RCC 7860 (cell line): ENCODE measurements at places on chromosomes 1 and 21.
A peak's percentile ranks its signal among the peaks of the same experiment; 100 is the strongest.

DNA sequence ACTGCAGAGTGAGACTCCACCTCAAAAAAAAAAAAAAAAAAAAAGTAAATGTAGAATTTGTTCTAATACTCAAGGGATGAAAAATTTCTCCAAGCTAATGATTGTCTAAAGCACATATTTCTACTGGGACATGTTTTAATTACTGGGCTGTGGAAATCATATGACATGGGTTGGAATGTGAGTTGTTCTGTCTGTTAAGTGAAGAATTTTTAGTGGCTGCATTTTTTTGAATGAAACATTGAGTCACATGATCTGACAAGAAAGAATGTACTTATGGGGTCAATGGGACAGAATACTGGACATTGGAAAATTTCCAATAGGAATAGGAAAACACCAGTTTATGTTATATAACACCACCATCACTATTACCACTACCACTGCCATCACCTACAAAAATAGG, 123.8 kb upstream of the IVNS1ABP start:
- peak; percentile 82 for DNase-seq

DNA sequence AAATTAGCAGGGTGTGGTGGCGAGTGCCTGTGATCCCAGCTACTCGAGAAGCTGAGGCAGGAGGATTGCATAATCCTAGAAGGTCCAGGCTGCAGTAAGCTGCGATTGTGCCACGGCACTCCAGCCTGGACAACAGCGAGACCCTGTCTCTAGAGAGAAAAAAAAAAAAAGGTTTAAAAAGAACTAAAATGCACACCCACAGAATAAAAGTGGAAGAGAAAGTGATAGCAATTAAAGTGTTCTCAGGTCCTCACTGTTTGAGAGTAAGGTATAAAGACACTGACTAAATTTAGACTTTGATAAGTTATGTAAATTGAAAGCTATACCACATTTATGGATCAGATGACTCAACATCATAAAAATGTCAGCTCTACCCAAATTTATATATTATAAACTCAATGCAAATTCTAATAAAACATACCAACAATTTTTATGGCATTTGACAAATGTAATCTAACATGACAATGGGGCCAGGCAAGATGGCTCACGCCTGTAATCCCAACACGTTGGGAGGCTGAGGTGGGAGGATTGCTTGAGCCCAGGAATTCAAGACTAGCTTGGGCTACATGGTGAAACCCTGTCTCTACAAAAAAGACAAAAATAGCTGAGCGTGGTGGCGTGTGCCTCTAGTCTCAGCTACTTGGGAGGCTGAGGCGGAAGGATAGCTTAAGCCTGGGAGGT, 11.8 kb downstream of the ZBTB17 start:
- DNase-seq, result no peak

- DNase-seq, result peak; percentile 26
Measured at GRCh38 chr1:112501810-112502641, 6.7 kb upstream of the WNT2B start.

DNA sequence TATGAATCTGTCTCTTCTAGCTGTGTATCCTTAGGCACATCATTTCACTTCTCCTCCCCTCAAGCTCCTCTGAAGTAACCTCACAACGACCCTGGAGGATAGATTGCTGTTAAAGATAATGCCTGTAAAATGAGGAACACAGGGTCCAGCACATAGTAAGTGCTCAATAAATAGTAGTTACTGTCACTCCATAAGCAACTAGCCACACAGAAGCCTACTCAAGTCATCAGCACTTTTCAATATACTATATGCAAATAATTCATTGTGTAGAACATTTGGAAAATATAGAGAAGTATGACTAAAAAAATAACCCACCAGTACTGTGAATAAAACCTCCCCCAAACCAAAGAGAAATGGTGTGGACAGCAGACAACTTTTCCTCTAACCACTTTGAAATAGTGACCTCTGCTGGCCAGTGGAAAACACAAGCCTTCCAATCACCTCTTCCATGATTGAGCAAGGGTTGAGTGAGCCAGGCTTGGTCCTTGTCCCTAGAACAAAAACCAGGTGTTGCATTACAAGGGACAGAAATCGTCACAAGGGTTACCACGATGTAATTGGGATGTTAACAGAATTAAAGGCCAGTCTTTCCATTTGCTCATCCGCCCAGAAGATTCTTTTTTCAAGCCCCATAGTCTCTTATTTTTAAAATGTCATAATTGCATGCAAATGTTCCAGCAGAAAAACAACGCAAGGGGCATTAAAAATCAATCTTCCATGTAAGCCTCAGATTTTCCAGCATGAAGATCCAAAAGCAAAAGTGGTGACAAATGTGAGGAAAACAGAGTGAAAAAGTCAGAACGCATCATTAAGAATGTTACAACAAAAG, 15.7 kb upstream of the GLIS1 start:
- peak; percentile 49 for DNase-seq

- DNase-seq, result peak; percentile 76
Measured at GRCh38 chr1:231584117-231584516, 42.5 kb upstream of the DISC1 start.

DNA sequence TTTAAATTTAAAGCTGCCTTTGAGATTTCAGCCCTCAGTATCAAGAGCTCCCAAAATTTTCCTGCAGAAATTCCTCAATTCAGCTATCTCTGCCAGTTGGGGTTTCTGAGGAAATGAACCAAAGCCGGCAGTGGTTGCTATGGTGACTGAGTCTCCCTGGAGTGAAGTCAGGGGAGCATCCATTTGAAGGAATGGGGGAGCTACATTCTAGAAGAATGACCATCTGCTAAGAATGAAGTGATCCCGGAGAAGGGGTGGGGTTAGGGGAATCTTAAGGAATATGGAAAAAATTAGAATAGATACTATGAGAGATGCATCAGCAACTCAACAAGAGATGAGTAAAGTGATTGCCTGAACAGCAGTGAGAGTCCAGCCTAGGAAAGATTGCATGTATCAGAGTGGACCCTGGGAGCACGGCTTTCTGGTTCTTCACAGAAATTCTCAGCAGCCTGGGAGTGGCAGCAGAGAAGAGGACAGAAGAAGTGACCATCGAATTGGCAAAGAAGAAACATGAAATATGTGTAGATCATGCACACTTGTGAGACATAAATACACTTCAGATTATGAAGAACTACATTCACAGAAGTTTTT, 94.7 kb downstream of the CHD1L start:
- no peak for DNase-seq

DNA sequence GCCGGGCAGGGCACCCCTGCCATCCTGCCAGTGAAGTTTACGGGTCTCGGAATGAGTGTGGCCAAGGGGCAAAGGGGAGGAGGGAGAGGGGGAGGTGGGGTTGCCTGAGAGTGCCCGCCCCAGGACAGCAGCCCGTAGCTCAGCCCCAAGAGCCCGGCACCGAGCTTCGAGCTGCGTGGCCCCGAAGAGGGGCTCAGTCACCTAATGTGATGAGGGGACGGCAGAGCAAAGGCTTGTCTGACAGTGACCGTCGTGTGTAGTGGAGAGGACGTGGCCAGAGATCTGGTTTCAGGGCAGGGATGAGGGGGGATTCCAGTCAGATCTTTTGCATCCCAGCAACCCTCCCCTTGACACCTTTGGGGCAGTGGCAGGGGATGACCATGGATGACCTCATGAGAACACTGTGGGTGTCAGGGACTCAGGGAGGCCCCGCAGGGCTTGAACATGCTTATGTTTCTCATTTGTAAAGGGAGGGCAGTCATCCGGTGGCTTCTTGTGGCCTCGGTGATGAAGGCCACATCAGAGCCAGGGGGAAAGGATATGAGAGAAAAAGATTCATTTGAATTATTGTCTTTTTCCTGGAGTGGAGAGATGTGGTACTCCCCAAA, 1.1 kb upstream of the TRPM2 start:
- no peak for DNase-seq

- peak; percentile 36 for DNase-seq
Measured at GRCh38 chr1:197356723-197357533, 88.9 kb downstream of the CRB1 start.

DNA sequence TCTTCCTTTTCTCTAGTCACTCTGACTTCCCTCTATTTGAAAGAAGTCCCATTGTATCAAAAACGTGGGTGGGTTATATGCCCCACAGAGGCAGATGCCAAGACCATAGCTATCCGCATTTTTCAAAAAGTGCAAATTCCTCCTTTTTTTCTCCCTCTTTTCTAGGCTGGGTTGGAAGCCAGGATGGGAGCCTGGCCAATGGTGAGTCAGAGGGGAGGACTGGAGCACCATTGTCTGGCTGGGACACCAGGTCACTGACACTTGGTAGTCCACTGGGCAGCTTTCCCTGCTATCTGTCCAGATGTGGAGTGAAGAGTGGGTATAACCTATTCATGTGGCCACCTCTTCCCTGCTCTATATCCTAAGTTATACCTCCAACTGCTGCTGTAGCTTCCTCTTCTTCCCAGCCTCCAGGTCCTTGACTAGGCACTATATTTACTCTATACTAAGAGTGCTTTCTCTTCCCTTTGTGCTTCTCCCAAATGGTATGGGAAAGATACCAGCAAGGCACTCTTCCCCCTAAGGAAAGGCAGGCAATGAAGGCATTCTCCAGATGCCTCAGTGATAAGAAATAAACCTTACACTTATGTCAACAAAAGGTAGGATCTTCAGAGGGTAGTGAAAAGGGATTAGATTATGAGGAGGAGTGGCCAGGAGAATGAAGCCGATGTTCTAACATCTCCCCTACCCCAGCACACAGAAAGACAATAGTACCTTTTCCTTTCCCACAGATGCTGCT, 12.9 kb downstream of the PI4KB start:
- peak; percentile 13 for DNase-seq

DNA sequence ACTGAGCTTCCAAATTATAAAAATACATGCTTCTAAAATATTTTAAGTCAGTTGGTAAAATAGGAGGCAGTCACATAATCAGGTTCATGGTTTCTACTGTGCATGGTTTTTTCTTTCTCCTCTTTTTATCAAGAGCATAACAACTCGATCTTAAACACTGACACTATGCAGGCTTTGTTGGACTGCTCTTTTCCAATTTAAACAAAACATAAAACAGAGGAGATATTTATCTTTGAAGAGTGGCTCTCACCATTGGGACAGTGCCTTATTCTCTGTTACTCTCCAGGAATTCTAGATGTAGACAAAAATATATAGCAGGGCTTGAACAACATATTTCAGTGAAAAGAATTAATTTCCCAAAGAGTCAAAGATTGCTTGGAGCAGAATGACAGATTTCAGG, 883.5 kb upstream of the ADGRL2 start:
- DNase-seq, result no peak

DNA sequence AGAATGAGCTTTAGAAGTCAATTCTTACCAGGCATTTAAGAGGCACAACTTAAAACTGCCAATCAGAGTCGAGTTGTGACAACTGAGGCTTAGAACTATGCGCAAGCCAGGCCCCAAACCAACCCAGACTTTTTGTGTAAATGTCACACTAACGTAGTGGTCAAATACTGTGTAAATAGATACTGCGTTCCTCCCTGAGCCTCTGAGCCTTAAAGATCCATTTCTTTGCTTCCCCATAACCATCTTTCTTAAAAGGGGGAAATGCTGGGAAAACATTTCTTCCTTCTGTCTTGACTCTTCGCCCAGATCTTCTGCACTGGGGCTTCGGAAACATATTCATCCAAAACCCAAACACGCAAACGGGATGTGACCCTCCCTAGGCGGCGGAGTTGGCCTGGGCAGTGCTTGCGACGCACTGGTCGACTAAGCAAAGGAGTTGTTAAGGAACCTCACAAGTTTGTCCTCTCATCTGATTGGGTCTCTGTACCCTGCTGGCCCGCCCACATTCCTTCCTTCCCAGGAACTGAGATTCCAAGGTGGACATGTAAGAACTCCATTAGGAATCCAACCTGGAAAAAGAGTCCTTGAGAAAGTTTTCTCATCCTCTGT, 2.6 kb downstream of the ADAMTS5 start:
- DNase-seq, result no peak

DNA sequence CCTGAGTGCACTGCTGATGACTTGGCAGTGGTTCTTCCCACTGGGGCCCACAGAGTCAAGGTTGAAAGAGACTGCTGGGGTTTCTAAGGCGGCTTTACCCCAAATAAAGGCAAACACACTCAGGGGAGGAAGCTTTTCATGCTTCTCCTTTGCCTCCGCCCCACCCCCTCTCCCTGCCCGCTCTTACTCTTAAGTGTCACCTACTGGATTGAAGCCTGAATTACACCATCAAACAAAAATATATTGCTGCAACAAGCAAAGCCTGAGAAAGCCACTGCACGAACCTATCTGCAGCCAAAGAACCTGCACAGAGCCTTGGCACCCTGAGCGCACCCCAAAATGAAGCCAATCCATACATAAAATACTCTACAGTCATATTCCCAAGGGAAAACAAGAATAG, 63.1 kb downstream of the PTGFR start:
- no peak for DNase-seq

DNA sequence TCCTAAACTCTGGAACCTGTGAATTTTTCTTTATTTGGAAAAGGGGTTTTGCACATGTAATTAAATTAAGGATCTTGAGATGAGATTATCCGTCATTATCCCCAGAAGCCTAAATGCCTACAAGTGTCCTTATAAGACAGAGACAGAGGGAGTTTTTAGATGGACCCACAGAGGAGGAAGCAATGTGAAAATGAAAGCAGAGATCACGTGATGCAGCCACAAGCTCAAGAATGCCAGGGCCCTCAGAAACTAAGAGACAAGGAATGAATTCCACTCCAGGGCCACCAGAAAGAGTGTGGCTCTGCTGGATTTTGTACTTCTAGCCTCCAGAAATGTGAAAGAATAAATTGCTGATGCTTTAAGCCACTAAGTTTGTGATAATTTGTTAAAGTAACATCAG, 183.6 kb upstream of the UBE2U start:
- DNase-seq, result peak; percentile 68

DNA sequence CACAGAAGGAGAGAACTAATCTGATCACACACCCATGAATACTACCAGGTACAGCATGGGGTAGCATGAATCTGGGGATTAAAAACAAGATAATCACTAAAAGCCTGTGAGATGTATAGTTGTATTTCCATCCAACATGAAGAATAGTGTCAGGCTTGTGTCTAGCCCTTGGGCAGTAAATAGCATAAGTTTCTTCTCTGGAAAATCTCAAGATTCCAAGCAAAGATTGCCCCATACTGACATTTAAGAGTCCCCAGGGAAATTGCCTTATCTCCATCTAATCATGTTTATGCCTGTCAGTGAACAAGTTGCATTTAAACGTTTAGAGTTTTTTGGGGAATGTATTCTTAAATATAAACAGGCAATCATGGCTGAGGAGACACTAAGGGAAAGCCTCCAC, 109.2 kb upstream of the SERTAD4 start:
- DNase-seq, result no peak
